ENCODE measurements at places on chromosomes 5 and 9. TPM values are rescaled to one million over a fixed set of nuclear protein-coding genes. Genes with fewer than 3 reads are reported as not detected.

DNA sequence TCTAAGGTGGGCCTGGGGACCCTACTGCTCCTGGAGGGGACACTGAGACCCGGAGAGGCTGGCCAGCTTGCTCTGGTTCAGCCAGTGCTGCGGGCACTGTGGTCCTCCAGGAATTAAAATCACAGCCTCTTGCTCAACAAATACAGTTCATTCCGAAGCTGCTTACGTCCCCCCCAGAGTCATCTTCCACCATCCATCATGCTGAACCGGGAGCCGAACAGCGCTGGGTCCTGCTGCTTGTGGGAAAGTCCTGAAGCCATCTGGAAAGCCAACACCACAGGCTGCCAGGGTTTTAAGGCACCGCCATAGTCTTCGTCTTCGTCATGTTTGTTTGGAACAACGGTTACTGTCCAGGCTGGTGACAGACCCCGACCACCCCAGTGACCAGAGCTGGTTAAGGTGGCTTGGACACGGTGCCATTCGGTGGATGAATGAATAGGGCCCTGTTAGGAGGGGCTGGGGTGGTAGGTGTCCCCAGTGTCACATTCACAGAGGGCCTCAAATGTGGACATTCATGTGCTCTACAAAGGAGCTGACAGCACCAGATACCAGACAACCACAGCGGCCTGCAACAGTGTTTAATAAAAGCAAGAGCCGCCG lies 81.6 kb upstream of the PHYKPL start:
- DNase-seq: no peak

DNA sequence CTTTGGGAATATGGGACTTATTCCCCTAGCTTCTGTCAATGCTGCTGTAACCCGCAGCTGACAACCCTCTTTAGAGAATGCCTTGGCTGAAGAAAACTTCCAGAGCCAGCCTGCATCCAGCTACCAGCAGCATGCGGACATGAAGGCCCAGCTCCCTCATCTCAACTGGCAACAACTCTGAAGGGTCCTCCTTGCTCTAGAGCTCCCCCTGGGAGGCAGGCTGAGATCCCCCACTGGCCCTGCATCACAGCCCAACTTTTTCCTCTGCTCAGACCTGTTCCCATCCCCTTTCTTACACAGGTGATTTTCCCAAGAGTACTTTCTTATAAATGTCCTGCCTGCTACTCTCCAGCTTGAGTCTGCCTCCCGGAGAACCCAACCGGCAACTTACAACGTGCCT lies 18.7 kb upstream of the WNT8A start:
- DNase-seq: no peak

GRCh38 chr5:83956386-83956785 lies 235.7 kb upstream of the HAPLN1 start:
- peak; percentile 15 for DNase-seq

- DNase-seq: peak; percentile 77
Observed at GRCh38 chr5:107516452-107517184, 154.1 kb downstream of the EFNA5 start.

DNA sequence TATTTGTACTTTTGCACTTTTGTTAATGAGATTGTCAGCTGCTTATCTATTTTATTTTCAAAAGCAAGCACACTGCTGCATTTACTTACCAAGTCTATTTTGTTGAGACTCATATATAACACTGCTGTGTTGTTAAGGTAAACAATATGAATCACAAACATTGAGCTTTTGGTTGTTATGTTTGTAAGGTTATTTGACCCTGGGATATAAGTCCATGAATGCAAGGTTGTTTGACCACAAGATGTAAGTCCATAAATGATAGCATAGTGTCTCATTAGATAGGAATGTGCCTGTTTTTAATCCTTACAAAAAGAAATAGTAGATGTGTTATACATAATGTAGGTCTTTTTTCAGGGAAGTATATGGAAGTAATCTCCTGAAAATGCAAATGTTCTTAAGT lies 845.9 kb downstream of the CDH9 start:
- DNase-seq: no peak

- DNase-seq: no peak
Observed at GRCh38 chr5:91090995-91091394, 292.1 kb downstream of the ARRDC3 start.

- DNase-seq: no peak
Observed at GRCh38 chr5:38187532-38187931, 70.8 kb upstream of the EGFLAM start.

GRCh38 chr9:17165764-17166163 lies 30.9 kb downstream of the CNTLN start:
- no peak for DNase-seq

GRCh38 chr9:35844628-35845270 lies 15.7 kb downstream of the TMEM8B start:
- peak; percentile 92 for DNase-seq

GRCh38 chr5:133367071-133367786 lies 245.1 kb downstream of the FSTL4 start:
- no peak for DNase-seq

GRCh38 chr9:78368236-78368635 lies 71.3 kb downstream of the PSAT1 start:
- DNase-seq: no peak

DNA sequence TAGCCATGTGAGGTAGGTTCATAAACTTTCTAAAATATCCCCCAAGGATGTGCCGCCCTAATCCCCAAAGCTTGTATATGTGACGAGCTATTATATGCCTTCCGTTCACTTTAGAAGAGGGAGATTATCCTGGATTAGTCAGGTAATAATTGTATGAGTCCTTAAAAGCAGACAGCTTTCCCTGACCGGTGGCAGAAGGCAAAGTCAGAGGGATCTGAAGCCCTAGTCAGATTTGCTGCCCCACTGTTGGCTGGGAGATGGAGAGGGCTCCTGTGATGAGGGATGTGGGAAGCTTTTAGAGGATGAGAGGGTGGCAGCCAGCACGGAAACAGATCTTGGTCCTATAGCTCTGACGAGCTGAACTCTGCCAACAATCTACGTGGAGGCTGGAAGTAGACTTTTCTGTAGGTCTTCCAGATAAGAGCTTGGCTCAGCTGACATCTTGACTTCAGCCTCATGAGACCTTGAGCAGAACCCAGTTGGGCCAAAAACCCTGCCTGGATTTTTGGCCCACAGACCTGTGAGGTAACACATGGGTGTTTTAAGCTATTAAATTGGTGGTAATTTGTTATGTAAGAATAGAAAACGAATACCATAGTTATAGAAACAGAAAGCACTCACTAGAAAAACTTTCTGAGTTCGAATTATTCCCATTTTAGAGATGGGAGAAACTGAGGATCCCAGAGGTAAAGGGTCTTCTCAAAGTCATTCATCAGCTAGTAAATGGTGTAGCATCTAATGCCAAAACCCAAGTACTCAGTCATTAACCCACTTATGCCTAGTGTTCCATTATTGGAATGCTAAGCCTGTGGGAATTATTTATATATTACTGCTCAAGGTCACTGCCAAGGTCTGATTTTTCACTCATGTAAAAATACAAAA lies 48.9 kb downstream of the SH3PXD2B start:
- no peak for DNase-seq

DNA sequence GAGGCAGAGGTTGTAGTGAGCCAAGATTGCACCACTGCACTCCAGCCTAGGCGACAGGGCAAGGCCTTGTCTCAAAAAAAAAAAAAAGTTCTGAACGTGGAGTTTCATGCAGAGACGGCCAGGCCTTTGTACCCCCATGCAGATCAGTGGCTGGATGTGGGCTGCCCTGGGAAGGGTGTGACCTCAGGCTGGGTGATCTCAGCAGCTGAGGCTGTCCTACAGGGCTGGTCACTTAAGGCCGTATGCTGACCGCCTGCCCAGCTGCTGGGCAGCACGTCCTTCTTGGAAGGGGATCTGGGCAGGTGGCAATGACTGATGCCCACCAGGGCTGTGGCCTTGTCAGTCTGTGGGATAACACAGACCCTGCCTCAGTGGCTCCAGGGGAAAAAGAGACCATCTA lies 37.2 kb upstream of the GRHPR start:
- DNase-seq: no peak

DNA sequence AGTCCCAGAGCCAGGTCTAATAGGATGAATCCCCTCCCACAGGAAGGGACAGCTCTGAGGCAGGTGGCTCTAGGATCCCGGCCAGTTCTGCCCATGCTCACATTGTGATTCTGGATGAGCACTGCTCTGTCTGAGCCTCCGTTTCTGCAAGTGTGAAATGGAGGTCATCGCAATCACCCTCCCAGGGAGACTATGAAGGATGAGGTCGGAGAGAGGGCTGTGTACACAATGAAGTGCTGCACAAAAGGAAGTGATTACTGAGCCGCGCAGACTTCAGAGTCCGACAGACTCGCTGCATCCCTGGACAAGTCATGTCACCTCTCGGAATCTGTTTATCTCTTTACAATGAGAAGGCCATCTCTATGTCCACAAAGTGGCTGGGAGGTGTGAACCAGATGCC lies 21.7 kb downstream of the LHX6 start:
- DNase-seq: no peak

DNA sequence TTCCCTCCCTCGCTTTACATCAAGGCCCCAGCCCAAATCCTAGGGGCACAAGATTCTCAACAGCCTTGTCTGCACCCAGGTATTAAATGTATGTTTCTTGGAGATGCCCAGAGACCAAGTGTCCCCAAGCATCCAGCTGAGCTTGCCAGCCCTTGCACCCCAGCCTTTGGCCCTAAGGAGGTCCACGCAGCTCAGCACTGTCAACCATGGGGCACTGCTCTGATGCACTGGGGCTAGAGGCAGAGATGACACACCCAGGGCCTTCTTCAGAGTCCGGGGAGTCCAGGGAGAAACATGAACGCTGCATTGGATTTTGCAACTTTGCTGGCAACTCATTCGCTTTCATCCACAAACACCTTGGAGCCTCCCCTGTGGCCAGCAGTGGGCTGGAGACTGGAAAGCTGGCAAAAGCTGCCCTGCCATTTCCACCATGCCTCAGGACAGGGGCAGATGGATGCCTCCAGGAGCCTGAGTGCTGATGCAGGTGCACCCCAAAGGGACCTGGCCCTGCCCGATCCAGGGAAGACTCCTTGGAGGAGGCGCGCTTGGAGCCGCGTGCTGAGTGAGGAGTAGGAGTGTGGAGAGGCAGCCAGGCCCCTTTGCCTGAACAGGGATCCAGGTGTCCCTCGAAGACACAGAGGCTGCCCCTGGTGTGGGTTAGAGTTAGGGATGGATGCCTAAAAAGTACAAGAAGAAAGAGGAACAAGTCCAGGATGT lies 19.3 kb downstream of the PAEP start:
- no peak for DNase-seq

DNA sequence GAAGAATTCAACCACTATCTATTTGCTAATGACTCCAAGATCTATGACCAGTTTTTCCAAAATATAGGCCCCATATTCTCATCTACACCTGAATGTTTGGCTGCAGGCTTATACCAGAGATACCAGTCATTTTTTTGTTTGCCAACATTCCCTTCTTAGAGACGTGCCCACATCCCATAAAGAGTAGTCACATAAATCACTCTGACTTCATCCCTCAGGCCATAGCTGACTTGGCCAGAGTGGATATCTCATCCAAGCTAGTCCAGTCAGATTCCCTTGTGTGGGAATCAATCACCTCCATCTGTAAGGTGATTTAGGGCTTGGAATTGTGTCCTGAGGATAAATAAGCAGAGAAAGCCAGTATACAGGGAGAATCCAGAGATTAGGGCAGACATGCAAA lies 124.3 kb upstream of the SLC24A2 start:
- no peak for DNase-seq

GRCh38 chr9:124621371-124622328 lies 114.5 kb upstream of the NR5A1 start:
- DNase-seq: peak; percentile 77

DNA sequence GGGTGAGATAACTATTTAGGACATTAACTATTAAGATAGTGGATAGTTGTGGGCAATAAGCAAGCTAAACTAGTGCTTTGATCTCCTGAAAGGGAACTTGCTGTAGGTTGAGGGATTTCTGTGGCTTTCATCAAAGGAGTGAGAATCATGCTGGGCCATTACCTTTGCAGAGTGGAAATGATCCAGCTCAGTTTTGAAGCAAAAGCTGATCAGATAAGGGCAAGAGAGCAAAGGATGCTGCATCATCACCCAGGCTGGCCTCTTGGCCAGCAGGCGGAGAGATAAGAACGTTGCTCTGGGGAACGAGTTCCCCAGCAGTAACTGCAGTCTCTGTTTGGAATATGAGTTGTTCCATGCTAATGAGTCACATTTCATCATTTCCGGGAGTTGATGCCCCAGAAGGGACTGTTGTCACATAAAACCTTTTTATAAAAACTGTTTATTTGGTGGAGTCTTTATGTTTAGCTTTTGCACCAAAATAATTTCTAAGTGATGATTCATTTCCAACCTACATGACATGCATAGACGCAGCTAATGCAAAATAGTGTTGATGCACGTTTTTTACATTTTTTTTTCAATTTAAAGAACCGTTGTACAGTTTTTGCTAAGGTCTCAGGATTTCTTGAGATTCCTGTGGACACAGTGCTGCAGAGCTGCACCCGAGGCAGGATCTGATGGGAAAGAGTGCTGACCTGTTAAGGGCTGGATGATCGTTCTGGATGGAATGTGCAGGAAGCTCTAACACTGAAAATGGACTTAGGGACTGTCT lies 99.3 kb downstream of the ACTBL2 start:
- DNase-seq: peak; percentile 95

DNA sequence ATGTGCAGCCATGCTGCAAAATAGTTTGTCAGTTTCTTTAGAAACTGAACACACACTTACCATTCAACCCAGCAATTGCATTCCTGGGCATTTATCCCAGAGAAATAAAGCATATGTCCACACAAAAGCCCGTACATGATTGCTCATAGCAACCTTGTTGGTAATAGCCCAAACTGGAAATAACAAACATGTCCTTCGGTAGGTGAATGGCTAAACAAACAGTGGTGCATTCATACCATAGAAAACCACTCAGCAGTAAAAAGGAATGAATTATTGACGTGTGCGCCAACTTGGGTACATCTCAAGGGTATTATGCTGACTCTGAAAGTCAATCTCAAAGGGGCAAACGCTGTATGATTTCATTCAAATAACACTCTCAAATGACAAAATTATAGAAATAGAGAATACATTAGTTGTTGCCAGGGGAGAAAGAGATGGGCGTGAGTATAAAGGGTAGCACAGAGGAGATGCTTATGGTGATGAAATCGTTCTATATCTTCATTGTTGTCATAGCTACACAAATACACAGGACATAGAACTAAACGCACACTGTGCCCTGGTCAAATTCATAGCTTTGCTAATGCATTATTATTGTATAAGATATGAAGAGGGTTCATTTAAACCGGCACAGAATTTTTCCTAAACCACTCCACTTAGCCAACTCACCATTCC lies 58.2 kb downstream of the DRD1 start:
- peak; percentile 24 for DNase-seq

FAM120AOS gene
- total RNA-seq: 25.6 TPM

TMEM215 gene
- not detected for total RNA-seq

EPB41L4A gene
- total RNA-seq: under 0.01 TPM

LCP2 gene
- 2.5 TPM for total RNA-seq

MYMK gene
- not detected for total RNA-seq

NSMF gene
- 11.9 TPM for total RNA-seq

PCDHA5 gene
- total RNA-seq: not detected

PAEP gene
- not detected for total RNA-seq

NR4A3 gene
- 0.10 TPM for total RNA-seq
